Adrenal gland (tissue), 19 donors: ENCODE measurements at places on chromosomes 2 and 18.

- H3K4me3 ChIP-seq = peak overlapping the region; percentile 23
- no peaks in the 10 kb centered on the region for H3K36me3 ChIP-seq
- peak; percentile 78 for DNase-seq
- peaks cover 10% of the 10 kb centered on the region for H3K4me1 ChIP-seq
- H3K27ac ChIP-seq = peak overlapping the region; percentile 87
- no peaks in the 10 kb centered on the region for H3K27me3 ChIP-seq
Observed at GRCh38 chr18:48007955-48008701, 77.7 kb upstream of the SMAD2 start.

DNA sequence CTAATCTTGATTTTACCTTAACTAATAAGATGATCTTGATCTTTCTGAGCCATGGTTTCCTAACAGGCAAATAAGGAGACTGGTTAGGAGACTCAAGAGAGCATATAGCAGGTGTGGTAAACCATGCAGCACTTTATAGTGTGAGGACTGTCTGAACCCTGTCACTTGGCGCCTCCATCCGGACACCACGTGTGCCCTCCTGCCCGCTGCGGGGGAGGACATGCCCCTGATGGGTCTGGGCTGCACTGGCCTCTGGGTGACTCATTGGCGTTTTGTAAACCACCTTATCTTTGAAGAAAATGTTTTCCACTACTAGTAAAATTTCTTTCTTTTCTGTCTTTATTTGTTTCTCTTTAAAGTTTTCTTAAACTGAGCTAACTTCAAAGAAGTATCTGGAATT is 131.1 kb downstream of the FMNL2 start:
- H3K27me3 ChIP-seq = no peaks in the 10 kb centered on the region
- H3K4me3 ChIP-seq = no peak overlapping the region
- H3K27ac ChIP-seq = peak overlapping the region; percentile 77
- H3K36me3 ChIP-seq = no peaks in the 10 kb centered on the region

GRCh38 chr18:8860845-8861642 is 155.7 kb downstream of the MTCL1 start:
- H3K27ac ChIP-seq = no peak overlapping the region
- no peak for DNase-seq
- peaks cover 2% of the 10 kb centered on the region for H3K27me3 ChIP-seq
- no peak overlapping the region for H3K4me3 ChIP-seq

DNA sequence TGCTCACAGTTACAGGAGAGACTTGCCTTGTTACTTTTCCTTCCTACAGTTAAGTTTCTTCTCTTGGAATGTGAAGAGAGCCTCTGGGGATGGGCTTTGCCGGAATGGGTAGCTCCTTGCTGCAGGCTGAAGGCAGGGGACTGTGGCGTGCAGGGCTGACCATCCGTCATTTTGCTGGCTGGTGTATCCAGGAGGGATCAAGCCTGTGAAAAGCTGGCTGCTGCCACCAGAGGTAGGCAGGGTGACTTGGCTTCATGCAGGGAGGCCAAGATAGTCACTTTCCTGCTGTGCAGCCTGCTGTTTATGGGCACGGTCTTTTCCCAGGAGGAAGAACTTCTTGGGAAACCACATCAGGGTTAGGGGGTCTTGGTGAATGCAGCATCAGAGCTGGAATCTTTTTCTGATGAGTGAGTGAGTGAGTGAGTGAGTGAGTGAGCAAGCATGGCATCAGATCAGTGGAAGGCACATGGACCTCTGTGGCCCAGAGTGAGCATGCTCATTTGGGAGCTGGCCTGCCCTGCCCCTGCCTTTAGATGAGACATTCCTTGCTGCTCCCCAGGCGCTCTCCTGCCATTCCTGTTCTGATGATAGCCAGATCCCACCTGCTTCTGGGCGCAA is 33.0 kb downstream of the FHOD3 start:
- H3K4me1 ChIP-seq = no peaks in the 10 kb centered on the region
- H3K36me3 ChIP-seq = no peaks in the 10 kb centered on the region
- no peak overlapping the region for H3K27ac ChIP-seq
- H3K4me3 ChIP-seq = no peak overlapping the region

DNA sequence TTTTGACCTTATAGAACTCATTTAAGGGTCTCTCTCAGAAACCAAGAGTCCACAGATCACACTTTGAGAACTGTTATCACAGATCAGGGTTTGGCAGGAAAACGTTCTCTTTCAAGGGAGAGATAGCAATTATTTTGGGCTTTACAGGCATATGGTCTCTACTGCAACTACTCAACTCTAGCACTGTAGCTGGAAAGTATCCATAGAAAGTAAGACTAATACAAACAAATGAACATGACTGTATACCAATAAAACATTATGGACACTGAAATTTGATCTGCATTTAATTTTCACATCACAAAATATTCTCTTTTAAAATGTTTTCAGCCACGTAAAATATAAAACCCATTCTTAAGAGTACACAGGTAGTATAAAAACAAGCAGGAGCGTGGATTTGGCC is 100.5 kb downstream of the TRIP12 start:
- H3K36me3 ChIP-seq = no peaks in the 10 kb centered on the region
- H3K4me3 ChIP-seq = no peak overlapping the region
- H3K4me1 ChIP-seq = no peaks in the 10 kb centered on the region
- H3K27me3 ChIP-seq = no peaks in the 10 kb centered on the region

- H3K36me3 ChIP-seq = no peaks in the 10 kb centered on the region
- no peak overlapping the region for H3K4me3 ChIP-seq
- no peaks in the 10 kb centered on the region for H3K27me3 ChIP-seq
- no peak overlapping the region for H3K27ac ChIP-seq
- no peak for DNase-seq
- no peaks in the 10 kb centered on the region for H3K4me1 ChIP-seq
Observed at GRCh38 chr18:40075616-40076015, 1879.4 kb upstream of the PIK3C3 start.

DNA sequence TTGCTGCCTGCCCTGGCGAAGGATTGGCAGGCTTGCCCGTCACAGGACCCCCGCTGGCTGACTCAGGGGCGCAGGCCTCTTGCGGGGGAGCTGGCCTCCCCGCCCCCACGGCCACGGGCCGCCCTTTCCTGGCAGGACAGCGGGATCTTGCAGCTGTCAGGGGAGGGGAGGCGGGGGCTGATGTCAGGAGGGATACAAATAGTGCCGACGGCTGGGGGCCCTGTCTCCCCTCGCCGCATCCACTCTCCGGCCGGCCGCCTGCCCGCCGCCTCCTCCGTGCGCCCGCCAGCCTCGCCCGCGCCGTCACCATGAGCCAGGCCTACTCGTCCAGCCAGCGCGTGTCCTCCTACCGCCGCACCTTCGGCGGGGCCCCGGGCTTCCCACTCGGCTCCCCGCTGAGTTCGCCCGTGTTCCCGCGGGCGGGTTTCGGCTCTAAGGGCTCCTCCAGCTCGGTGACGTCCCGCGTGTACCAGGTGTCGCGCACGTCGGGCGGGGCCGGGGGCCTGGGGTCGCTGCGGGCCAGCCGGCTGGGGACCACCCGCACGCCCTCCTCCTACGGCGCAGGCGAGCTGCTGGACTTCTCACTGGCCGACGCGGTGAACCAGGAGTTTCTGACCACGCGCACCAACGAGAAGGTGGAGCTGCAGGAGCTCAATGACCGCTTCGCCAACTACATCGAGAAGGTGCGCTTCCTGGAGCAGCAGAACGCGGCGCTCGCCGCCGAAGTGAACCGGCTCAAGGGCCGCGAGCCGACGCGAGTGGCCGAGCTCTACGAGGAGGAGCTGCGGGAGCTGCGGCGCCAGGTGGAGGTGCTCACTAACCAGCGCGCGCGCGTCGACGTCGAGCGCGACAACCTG is at the start of gene DES:
Gene DES (plus strand): TSS at position 223 of the 857 bp plus-strand sequence. CDS start 86 bp downstream, at position 309.
- H3K4me3 ChIP-seq = no peak within 1 kb of the TSS
- no peak for DNase-seq
- H3K27ac ChIP-seq = no peak within 1 kb of the TSS
- peaks cover 16% of the 10 kb centered on the region for H3K27me3 ChIP-seq

DNA sequence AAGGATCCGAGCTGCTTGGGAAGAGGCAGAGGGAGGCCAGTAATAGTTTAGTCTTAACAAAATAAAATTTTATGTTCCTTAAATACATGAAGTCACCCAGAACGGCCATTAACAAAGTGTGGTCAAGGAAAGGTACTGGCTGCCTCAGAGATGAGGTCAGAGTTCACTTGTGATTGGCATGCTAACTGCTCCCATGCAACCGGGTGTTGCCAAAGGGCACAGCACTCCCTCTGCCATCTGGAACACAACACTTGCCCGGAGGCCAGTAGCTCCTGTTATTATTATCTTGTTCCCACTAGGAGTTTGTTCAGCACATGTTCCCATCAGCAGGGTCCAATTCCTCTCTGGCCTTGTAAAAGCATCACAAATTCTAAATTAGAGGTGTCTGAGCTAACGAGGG is 207.0 kb downstream of the CYP26B1 start:
- H3K36me3 ChIP-seq = no peaks in the 10 kb centered on the region
- H3K27ac ChIP-seq = no peak overlapping the region
- H3K4me1 ChIP-seq = no peaks in the 10 kb centered on the region
- H3K4me3 ChIP-seq = no peak overlapping the region
- H3K27me3 ChIP-seq = no peaks in the 10 kb centered on the region

DNA sequence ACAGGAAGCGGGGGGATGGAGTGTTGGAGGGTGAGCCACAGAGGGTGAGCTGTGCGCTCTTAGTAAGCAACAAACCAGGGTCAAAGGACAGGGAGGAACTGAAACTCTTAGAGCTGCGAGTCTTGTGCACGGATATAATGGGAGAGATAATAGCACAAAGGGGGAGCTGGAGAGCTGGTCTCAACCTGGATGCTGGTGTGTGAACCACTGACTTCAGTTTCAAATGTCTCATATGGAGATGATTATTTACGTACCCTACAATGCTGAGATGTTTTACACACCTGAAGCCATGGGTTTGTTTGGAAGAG is 35.9 kb downstream of the PTGR3 start:
- H3K36me3 ChIP-seq = no peaks in the 10 kb centered on the region
- no peak for DNase-seq
- H3K4me3 ChIP-seq = no peak overlapping the region
- no peaks in the 10 kb centered on the region for H3K27me3 ChIP-seq
- no peaks in the 10 kb centered on the region for H3K4me1 ChIP-seq
- H3K27ac ChIP-seq = no peak overlapping the region

GRCh38 chr2:44964752-44965236 is 23.3 kb downstream of the SIX3 start:
- no peak for DNase-seq
- H3K4me1 ChIP-seq = no peaks in the 10 kb centered on the region
- no peaks in the 10 kb centered on the region for H3K36me3 ChIP-seq
- peaks cover 9% of the 10 kb centered on the region for H3K27me3 ChIP-seq
- H3K4me3 ChIP-seq = no peak overlapping the region

DNA sequence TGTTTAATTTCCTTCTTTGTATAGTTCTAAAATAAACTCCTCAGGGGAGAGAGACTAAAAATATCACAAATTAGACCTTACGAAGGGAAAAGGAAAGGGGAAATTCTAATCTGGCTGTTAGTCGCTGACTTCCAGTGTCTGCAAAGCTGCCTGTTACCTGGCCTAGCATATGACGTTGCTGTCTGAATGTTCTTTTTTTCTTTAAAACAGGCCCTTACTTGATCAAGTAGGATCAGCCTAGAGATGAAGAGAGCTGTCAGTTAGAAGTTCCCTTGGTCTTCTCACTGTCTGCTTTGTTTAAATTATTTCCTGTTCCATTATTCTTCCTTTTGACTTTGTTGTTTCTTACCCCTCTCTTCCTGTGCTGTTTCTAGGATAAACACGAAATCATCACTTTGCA is 11.2 kb downstream of the NCK2 start:
- no peak overlapping the region for H3K4me3 ChIP-seq
- no peak for DNase-seq
- H3K4me1 ChIP-seq = no peaks in the 10 kb centered on the region

DNA sequence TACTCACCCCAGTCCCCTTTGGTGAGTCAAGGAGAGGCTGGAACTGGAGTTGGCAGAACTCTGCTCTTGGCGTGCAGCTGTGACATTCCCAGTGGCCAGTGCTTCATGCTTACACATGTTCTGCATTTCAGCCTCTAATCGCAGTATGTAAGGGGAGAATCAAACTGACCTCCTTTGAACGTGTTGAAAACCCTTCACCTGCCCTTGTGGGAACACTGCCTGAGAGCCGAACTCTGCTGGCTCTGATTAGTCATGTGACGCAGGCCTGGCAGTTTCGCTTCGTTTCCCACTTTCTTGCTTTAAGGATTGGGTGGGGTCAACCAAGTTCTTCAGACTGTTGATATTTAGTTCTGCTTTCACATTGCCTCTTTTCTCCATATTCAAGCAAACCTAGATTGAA is 173.8 kb upstream of the BCL2L11 start:
- H3K27me3 ChIP-seq = no peaks in the 10 kb centered on the region
- no peak overlapping the region for H3K27ac ChIP-seq
- H3K4me1 ChIP-seq = no peaks in the 10 kb centered on the region
- no peaks in the 10 kb centered on the region for H3K36me3 ChIP-seq
- DNase-seq = no peak

- H3K36me3 ChIP-seq = no peaks in the 10 kb centered on the region
- H3K4me3 ChIP-seq = no peak overlapping the region
- DNase-seq = no peak
- no peaks in the 10 kb centered on the region for H3K4me1 ChIP-seq
Observed at GRCh38 chr2:40470822-40471813, 19.2 kb upstream of the SLC8A1 start.

GRCh38 chr18:7697306-7697705 is 130.2 kb downstream of the PTPRM start:
- no peak overlapping the region for H3K27ac ChIP-seq
- DNase-seq = no peak
- H3K4me3 ChIP-seq = no peak overlapping the region
- H3K4me1 ChIP-seq = no peaks in the 10 kb centered on the region

DNA sequence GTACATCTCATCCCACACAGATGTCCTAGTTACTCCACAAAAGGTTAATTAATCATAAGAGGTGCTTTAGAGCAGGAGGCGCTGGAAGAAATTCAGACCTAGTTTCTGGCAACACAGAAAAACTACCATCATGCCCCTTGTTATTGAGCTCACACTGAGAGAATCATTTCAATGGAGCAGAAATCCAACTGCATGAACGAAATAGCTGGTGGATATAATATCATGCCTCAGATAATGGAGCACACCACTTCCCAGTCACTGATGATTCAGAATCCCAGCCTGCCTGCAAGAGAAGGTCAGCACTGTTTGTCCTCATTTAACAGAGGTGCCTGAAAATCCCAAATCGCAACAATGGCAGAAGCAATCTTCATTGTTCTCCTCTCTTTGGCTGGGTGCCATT is 125.8 kb upstream of the CREB1 start:
- no peak overlapping the region for H3K4me3 ChIP-seq
- H3K4me1 ChIP-seq = no peaks in the 10 kb centered on the region
- no peaks in the 10 kb centered on the region for H3K36me3 ChIP-seq

GRCh38 chr2:118496870-118497611 is 350.4 kb downstream of the EN1 start:
- H3K36me3 ChIP-seq = no peaks in the 10 kb centered on the region
- DNase-seq = no peak
- H3K27ac ChIP-seq = no peak overlapping the region
- no peaks in the 10 kb centered on the region for H3K4me1 ChIP-seq

DNA sequence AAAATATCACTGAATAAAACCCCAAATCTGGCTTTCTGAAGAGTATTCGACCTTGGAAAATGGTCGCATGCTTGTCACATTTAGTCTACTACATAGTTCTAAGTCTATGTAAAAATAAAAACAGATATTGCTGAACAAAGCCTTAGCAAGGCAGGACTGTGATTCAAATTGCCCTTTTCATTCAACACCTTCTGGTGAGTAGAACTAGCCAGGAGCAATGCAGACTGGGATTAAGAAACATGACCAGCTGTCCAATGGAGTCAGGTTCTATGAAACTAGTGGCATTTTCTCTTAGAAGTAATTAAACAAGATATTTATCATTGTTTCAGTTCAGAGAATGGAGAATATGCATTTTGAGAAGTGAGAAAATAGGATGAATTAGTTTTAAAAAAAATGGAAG is 1260.5 kb upstream of the ACVR2A start:
- no peak overlapping the region for H3K27ac ChIP-seq
- H3K27me3 ChIP-seq = no peaks in the 10 kb centered on the region
- no peaks in the 10 kb centered on the region for H3K4me1 ChIP-seq
- no peaks in the 10 kb centered on the region for H3K36me3 ChIP-seq

GRCh38 chr18:64379662-64380061 is 230.8 kb upstream of the LINC00305 start:
- H3K27ac ChIP-seq = no peak overlapping the region
- no peak overlapping the region for H3K4me3 ChIP-seq
- DNase-seq = no peak
- H3K4me1 ChIP-seq = no peaks in the 10 kb centered on the region
